ENCODE measurements at places on chromosomes 3 and 15. TPM values are rescaled to one million over a fixed set of nuclear protein-coding genes. Genes with fewer than 3 reads are reported as not detected.

Gene TPRG1
- not detected for total RNA-seq

Gene CCDC9B
- total RNA-seq = 10.8 TPM

Gene COL6A5
- total RNA-seq = not detected

Gene NDUFB5
- total RNA-seq = 107 TPM

Gene LIPH
- total RNA-seq = not detected

Gene TSEN2
- 7.0 TPM for total RNA-seq

Gene CHRM5
- total RNA-seq = 0.31 TPM

Gene PDCD10
- 56.5 TPM for total RNA-seq
